ENCODE measurements at places on chromosomes 7 and 10.

- no peak for DNase-seq
These were observed 70.7 kb downstream of the C10orf105 start for GRCh38 chr10:71648933-71649320.

- no peak for DNase-seq
These were observed 1200.3 kb upstream of the LRRN3 start for GRCh38 chr7:109890622-109891021.

- no peak for DNase-seq
These were observed 68.0 kb downstream of the JCAD start for GRCh38 chr10:29991382-29991781.

DNA sequence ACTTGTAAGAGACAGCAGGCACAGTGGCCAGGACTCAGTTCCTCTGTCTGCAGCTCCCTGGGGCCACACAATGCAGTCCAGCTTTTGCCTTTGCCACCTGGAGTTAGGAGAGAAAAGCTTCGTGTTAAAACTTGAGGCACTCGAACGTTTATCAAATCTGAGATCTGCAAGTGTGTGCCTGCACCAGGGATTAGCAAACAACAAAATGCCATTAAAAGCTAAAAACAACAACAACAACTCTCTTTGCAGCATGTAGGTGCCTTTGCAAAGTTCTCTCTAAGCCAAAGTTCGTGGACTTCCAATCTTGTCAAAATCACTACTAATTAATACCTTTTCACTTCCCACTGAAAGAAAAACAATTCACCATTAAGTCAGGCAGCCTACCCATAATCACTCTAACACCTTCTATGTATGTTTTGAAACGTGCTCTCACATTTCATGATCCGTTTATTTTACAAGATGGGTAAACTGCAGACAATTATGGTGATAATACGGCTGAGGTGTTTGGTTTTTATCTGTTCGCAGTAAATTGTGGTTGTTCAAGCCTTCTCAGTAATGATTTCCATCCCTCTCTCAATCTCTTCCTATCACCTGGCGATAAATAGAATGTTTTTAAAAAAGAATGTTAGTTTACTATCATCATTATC, 36.2 kb upstream of the SDK1 start:
- DNase-seq, result no peak

DNA sequence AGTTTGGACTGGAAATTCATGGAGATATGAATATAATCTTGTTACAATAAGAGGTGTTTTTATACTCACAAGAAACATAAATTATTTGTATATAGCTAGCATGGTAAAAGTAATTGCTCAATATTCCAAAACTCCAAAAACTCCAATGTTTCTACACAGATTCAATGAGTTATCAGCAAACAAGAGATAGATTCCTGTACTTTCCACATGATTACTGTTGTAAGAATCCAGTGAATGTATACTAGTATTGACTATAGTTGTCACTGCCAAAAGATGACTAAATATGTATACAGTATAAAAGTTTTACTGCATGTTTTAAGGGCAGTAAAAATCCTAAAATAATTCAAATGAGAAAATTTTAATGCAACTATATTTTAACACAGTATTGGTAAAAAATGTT, 10.7 kb downstream of the ATOH7 start:
- DNase-seq, result no peak

DNA sequence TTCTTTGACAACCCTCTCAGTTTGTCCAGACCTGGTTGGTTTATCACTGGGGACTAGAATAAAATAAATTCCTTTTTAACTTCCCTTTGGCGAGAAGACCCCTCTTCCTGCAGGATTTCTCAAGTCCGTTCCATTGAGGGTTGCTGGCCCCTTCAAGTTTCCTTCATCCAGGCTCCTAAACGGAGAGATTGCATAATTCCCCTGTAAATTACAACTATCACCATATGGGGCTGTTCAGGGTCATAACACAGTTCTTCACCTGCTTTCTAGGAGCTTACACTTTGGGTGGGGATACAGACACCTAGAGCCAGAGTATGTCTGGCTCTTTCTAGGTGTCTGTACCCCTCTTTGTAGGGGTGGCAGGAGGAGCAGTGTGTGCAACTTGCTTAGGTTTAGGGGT, 3.3 kb upstream of the COPS6 start:
- no peak for DNase-seq

DNA sequence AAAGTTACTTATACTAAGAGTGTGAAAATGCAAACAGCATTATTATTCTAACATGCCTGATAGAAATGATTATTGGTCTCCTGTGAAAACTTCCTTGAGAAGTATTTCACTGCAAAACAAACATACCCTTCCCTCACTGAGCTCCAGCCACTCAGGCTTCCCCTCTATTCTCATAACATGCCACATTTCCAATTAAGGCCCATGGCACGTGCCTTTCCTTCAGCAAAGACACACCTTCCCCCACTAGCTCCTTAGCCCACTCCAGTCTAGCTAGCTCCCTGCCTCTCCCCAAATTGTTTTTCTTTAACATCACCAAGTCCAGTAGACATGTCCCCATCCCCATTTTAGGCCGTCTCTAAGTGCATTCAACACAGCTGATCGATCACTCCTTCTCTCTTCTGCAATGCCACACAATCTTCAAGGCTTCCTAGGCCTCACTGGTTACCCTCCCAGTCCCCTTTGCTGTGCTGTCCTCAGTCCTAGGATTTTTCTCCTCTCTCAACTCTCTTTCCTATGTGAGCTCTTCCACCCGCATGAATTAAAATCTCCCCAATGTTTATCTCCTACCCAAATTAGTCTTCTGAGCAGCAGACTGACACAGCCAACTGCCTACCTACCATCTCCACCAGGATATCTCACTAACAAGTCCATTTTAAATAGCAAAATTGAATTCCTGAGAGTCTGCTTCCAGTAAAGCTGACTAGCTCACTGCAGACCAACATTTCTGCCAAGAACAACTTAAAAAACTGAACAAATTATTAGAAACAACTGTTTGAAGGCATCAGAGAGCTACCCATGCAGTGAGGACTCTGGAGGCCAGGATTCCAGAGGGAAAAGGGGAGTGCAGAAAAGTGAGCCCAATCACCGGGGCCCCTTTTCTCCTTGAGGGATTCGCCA, 11.9 kb downstream of the CYTH3 start:
- DNase-seq, result no peak

- DNase-seq, result peak; percentile 38
These were observed 9.9 kb downstream of the NYAP1 start for GRCh38 chr7:100493476-100494264.

DNA sequence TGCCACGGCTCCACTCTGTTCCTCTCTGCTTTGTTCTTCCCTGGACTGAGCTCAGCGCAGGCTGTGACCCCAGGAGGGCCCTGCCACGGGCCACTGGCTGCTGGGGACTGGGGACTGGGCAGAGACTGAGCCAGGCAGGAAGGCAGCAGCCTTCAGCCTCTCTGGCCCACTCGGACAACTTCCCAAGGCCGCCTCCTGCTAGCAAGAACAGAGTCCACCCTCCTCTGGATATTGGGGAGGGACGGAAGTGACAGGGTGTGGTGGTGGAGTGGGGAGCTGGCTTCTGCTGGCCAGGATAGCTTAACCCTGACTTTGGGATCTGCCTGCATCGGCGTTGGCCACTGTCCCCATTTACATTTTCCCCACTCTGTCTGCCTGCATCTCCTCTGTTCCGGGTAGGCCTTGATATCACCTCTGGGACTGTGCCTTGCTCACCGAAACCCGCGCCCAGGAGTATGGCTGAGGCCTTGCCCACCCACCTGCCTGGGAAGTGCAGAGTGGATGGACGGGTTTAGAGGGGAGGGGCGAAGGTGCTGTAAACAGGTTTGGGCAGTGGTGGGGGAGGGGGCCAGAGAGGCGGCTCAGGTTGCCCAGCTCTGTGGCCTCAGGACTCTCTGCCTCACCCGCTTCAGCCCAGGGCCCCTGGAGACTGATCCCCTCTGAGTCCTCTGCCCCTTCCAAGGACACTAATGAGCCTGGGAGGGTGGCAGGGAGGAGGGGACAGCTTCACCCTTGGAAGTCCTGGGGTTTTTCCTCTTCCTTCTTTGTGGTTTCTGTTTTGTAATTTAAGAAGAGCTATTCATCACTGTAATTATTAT, 1.2 kb downstream of the CLDN4 start:
- DNase-seq, result no peak

DNA sequence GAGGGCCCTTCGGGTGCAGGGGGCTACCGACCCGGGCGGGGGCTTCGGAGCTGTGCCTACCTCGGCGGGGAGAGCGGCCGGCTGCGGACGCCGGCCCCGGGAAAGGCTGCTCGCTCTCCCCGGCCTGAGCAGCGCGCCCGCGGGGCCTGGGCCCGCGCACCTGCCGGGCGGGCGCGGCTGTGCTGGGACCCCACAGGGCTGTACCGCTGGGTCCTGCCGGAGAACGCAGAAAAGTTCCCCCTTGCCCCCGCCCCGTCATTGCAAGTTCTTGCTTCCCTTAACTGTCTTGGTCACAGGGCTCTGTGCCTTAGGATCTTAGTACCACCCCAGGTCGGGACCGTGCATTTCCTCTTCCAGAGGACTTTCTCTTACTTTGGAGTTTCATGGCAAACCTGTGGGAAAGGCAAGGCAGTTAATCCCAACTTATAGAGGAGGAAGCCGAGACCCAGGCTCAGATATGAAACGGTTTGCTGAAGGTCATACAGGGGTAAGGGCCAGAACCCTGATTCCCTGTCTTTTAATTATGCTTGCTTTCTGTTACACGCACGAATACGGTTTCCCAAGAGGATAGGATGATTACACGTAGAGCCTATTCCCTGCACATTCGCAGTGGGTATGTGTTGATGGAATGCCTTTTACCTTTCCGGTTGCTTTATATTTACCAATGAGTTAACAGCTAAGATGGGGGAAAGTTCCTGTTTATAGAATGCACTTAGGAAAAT, 652 bp downstream of the PCGF5 start:
- peak; percentile 10 for DNase-seq

GRCh38 chr10:47286591-47287315, 13.2 kb upstream of the GDF10 start:
- DNase-seq, result no peak

GRCh38 chr7:123351516-123352505, 152.0 kb upstream of the SLC13A1 start:
- DNase-seq, result no peak

- DNase-seq, result no peak
These were observed 29.1 kb downstream of the EPC1 start for GRCh38 chr10:32317795-32318357.

DNA sequence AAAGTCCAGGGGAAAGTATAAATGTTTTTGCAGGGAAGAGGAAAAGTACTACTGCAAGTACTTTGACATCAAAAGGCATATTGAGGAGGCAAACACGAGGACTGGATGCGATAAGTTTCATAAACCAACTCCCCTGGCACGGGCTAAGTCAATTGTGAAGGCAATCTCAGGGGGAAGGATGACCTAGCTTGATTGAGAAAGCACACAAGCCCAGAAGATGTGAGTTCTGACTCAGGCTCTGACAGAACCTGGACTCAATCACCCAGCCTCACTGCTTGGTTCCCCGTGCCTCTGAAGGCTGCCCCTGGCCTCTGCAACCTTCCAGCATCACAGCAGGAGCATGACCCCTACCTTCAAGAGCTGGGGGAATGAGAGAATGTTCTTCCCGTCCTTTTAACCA, 93.2 kb upstream of the ZNF438 start:
- DNase-seq, result no peak

GRCh38 chr7:117098457-117098856, 145.2 kb downstream of the ST7 start:
- DNase-seq, result no peak

DNA sequence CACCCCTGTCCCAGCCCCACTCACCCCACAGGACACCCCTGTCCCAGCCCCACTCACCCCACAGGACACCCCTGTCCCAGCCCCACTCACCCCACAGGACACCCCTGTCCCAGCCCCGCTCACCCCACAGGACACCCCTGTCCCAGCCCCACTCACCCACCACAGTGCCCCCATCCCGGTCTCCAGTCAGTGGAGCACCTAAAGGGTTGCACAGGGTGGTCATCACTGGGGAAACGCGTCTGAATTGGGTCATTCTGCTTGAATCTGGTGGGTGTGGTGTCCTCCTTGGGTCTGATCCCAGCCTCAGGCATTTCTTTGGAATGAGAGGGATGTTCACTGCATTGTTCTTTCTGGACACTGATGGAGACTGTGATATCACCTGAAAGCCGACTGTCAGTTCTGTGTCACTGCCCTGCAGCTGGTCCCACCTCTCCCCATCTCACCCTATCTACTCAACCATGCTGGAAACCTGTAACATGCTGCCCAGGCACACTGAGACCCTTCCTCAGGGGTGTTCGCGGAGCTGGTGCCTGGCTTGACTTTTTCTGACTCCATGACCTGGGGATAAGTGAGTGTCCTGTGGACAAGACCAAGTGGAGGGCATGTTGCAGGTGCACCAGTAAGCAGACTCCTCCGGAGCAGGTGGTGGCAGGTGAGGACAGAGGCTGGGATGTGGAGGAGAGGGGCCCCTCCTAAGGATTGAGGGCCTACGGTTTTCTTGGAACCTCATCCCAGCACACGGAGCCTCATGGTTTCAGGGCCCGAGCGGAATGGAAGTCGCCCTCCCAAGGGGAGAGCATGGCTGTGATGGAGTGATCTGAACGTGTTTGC, 262.5 kb upstream of the PPP2R2D start:
- no peak for DNase-seq

DNA sequence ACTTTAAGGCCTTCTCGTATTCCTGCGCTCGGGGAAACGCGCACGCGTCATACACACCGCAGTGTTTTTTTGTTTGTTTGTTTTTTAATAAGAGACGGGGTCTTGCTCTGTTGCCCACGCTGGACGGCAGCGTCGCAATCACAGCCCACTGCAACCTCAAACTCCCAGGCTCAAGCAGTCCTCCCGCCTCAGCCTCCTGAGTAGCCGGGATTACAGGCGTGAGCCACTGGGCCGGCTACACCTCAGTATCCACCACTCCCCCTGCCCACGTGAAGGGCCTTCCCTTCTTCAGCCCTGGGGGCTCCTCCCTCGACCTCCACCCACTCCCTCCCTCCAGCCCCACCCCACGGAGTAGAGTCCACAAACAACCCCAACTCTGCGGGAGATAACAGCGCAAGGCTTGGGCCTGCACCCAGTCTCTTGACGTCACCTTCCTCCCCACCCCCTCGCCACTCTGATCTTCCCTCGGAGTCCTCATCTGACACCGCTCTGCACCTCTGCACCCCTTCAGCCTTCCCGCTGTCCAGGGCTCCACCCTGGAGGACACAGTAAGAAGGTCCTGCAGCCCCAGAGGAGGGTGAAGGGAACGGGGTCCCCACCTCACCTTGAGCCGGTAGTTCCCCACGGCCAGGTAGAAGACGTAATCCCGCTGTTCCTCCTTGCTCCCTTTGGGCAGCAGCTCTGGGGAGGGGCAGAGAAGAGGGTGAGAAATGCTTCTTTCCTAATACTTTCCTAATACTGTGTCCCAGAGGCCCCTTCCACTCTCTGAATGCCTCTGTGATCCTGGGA, 2.8 kb upstream of the CLDN15 start:
- DNase-seq, result no peak

Measured in stimulated activated CD8-positive, alpha-beta memory T cell treated with anti-CD3 and anti-CD28 coated beads, Interleukin-4, amount 100 ng/mL, for 24 hours (primary cell).